Hippocampal formation (tissue), 2 donors: ENCODE measurements at places on chromosomes 5 and 9.

DNA sequence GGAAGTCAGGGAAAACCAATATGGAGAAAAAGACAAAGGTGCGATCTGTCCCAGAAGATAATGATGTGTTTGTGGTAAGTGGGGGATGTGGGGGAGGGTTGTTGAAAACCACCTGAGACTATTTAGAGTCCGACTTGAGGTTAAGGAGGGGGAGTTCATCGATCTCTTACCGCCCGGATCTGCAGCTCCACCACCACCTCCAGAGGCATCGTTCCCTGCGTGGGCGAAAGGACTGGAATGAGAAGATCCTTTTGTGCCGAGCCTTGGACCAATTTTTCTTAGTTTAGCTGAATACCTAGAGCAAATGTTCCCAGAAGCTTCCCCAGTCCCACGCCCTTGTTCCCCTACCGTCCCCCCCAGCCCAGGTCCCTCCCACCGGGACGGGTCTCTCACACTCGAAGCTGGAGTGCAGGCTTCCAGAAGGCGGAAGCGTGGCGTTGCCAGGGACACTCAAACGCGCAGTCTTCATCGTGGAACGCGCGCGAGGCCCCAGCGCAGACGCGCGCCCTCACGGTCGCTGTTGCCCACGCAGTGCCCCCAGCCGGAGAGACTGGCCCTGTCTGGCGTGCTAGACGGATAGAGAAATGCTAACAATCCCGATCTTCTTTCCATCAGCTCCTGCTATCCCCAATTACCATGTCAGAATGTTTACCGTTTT is at the start of gene SPATA6L:
Gene SPATA6L (minus strand): TSS at position 439 of the 658 bp plus-strand sequence. CDS start 230 bp downstream, at position 209.
- peak; percentile 43 for DNase-seq

DNA sequence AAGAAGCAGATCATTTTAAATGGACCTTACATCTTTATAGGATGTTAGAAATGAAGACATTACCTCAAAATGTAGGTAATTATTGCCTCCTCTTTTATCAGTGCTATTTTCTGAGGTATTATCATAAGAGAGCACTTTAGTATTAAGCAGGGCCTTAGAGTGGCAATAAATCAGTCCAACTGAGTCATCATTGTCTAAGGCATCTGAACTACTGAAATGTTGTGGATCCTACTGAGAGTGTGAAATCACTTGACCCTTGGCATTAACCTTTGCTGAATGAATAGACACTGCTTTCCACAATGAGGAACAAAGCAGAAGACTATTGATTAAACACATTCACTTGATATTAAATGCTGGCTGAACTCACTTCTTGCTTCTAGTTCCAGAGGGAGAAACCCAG is 224.6 kb upstream of the ARRDC3 start:
- DNase-seq = no peak

DNA sequence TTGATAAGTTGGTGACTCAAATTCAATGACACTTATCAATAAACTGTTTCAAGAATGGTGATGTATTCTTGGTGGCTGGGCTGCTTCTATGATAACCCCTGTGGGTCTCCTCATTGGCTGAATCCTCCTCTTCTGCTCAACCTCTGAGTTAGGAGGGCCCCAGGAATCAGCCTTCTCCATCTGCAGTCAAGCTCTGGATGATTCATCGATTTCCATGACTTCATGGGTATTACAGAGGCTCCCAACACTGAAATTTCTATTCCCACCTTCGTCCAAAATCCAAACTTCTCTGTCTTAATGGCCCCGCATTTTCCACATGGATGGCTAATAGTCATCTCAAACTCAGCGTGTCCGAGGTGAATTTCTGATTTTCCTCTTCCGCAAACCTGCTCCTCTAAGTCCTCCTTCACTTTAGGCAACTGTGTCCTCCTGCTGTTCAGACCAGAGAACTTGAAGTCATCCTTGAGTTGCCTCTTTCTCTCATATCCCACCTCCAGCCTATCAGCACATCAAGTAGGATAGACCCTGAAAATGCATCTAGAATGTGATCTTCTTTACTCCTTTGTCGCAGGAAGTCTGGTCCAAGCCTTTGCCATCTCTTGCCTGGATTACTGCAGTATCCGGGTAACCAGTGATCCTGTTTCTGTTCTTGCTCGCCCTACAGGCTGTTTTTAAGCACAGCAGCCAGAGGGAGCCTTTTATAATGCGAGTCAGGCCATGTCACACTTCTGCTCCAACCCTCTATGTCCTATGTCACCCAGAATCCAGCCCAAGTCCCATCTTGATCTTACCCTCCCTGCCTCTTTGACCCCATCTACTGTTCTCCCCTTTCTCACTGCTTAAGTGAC is 41.4 kb upstream of the IL7R start:
- DNase-seq = no peak

DNA sequence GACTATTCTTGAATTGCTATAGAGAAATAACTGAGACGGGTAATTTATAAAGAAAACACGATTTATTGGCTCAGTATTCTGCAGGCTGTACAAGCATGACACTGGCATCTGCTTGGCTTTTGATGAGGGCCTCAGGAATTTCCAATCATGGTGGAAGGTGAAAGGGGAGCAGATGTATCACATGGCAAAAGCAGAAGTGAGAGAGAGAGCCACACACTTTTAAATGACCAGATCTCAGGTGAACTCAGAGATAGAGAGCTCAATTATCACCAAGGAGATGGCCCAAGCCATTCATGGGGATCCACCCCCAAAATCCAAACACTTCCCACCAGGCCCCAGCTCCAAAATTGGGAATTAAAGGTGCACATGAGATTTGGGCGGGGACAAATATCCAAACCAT is 15.3 kb downstream of the GABRA1 start:
- DNase-seq = no peak

GRCh38 chr5:168261227-168261571 is 30.2 kb upstream of the WWC1 start:
- no peak for DNase-seq

GRCh38 chr9:96462541-96462940 is 12.6 kb downstream of the HABP4 start:
- DNase-seq = no peak

DNA sequence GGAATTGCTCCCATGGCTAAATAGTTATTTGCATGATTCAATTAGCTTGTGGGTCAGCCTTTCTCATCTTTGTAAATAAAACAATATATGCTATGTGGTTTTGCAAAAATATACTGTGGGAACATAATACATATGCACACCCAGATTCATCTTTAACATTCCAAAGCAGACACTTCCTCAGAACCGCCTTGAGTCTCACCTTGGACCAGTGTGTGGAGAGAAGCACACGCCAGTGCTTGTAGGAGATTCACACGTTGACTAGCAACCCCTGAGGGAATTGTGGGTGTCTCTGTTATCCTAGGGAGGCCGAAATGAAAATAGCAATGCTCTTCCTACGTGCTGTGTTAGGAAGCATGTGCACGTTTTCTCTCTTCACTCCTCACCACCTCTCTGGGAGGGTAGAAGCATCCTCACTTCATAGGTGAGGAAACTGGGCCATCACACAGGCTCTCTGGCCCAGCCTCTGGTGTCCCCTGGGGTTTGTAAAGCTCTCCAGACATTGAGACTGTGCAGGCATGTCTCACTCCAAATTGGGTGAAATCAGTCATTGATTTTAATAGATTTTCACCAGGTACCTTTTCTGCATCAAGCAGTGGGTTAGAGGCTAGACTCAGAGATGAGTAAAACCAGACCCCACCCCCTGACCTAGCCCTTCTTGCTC is 221.7 kb downstream of the PBX3 start:
- no peak for DNase-seq

DNA sequence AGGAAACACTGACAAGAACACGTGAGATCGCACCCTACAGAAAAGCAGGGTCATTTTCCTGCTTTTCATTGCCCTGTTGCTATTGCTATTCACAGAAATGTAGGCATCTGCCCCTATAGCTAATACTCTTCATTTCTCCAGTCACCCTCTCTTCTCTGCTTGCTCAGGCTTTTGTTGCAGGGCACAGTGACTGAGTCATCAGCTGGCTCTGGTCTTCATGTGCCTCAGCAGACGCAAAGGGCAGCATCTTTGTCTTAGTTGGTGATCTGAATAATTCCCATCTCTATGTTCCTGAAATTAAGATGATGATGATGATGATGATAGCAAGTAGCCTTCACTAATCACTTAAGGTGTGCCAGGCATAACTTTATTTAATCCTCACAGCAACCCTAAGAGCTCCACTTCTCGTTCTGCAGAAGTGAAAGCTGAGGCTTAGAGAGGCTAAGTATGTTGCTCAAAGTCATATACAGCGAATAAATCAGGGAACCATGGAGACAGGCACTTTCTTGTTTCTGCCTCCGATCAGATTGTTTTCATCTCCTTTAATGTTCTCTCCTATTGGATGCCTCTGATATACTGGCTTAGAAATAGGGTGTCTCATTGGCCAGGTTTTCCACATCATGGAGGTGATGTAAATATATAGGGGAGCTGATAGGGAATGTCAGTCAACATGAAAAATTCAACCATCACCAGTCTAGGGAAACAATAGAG is 133.0 kb upstream of the STK32A start:
- no peak for DNase-seq

GRCh38 chr5:31098811-31099210 is 94.7 kb upstream of the CDH6 start:
- no peak for DNase-seq

DNA sequence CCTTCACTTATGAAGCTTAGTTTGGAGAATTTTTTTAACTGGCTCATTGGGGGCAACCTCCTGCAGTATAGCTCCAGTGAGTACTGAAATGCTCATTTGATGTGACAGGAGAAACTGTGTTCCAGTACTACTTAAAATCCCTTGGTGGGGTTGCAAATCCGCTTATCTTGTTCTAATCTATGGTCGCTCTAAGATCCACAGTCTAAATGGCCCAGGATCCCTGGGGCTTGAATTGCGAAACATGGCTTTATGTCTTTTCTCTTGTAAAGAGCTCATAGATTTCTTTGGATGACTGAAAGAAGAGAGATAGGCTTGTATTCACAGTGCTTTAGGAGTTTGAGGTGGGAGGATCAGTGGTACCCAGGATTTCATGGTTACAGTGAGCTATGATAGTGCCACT is 52.7 kb downstream of the ADAMTSL1 start:
- no peak for DNase-seq

GRCh38 chr9:86046930-86047341 is 52.4 kb downstream of the GOLM1 start:
- DNase-seq = no peak

DNA sequence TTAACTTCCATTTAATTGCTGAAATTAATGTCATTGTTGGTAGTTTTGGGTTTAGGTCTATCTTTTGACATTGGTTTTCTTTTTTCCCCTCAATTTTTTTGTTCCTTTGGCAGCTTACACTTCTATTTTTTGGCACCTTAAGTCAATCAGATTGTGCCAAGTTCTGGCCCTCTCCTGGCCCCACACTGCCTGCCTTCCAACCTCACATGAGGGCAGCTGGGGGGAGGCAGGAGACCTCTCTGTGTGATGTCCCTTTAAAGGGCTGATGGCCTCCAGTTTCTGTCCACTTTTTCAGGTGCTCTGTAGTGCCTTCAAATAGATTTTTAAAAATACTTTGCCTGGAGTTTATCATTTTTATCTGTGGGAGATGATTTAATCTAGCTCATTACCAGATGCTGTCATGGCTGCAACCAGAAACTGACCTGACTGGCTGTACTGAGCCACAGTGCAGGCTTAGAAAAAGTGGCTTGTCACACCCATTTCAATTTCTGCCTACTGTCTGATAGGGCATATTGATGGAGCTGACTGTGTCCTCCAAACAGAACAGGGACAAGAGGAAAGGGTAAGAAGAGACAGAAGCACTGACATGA is 196.6 kb downstream of the FANCC start:
- no peak for DNase-seq

- DNase-seq = no peak
Measured at GRCh38 chr9:80644044-80644443, 1045.3 kb downstream of the TLE1 start.

DNA sequence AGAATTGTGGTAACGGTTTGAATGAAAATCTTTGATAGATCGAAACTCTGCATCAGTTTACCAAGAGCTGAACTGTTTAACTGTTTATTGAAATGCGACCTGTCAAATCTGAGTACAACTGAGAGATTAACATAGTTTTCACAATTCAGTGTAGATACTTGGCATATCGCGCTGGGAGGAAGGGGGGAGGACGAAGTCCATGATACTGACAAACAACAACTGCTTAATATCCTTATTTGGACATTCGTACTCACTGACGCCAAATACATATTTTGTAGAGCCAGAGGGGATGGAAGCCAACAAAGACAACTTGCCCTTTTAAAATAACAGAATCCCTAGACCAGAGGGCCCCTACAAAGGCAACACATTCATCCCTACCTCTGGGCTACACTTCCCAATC is 93.2 kb downstream of the GLIS3 start:
- no peak for DNase-seq

DNA sequence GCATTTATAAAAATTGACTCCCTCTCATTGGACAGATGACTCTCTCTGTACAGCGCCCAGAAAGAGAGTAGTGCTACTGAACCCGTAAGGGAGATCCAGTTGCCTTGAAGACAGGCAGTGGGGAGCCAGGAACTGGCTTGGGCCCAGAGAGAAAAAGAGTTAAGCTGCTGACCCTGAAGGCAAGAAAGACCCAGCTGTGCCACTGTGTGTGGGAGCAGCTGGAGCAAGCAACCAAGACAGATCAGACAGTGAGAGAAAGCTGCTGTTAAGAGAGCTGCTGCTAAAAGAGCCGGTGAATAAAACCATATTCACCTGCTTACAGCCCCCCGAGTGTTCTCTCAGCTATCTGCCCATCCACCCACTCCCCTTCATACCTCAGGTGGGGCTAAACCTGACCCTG is 149.7 kb upstream of the ADAMTS16 start:
- no peak for DNase-seq

DNA sequence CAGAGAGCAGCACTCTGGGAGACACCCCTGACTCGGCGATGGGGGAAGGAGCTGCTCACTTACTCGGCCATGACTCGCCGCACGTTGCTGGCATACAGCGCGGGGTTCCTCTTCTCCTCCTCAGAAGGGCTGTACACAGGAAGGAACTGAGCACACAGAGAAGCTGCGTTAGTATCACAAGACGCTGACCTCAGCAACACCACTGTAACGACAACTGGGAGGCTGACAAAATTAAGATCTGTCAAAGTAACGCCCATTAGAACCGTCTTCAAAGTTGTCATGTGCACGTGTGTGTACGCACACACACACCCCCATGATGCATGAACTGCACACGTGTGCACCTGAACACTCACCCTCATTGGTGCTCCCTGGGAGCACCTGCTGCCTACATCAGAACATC is 32.1 kb upstream of the SLC6A3 start:
- DNase-seq = no peak

DNA sequence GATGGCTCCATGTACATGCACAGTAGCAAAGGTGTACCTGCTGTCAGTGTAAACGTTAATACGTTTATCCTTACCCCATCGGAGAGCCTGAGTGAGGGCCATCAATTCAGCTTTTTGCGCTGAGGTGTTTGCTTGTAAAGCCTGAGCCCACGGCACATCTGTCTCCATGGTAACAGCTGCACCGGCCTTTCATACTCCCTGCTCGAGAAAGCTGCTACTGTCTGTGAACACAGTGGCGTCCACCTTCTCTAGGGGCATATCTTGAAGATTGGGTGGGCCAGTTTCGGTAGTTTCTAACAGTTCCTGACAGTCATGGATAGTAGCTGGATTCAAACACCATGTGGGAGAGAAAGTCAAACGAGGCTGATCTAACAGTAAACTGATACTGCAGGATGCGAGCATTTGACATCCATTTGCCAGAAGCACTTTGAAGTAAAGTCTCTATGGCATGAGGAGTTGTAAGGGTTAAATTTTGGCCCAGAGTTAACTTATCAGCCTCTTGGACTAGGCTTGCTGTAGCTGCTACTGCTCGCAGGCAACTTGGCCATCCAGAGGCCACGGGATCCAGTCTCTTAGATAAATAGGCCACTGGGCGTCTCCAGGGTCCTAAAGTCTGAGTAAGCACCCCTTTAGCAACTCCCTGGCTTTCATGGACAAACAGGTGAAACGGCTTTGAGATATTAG is 21.0 kb upstream of the RHOBTB3 start:
- DNase-seq = no peak

GRCh38 chr5:159576902-159577301 is 246.6 kb upstream of the IL12B start:
- no peak for DNase-seq
